PC-3 (cell line): ENCODE measurements at places on chromosomes 5 and 9. TPM values are rescaled to one million over a fixed set of nuclear protein-coding genes. Genes with fewer than 3 reads are reported as not detected.

DNA sequence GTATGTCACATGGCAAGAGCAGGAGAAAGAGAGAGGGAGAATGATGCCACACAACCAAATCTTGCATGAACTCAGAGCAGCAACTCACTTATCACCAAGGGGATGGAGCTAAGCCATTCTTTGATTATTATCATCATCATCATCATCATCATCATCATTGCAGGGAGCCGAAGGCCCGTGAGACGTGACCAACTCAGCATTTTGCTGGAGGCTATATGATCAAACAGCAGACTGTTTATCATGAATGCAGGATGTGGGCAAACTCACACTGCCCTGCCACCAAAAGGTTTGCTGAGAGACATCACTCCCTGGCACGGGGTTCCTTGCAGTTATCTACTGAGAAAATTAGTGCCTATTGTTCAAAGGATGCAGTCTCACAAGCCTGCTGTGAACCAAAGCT, 8.6 kb upstream of the ZNF169 start:
- peak; percentile 50 for DNase-seq

- DNase-seq, result no peak
These were observed 27.4 kb upstream of the ANKRD34B start for GRCh38 chr5:80597500-80597899.

- DNase-seq, result peak; percentile 89
These were observed at the start of gene GAPVD1 for GRCh38 chr9:125261501-125262293. GAPVD1 (plus strand) TSS chr9:125261826; CDS start chr9:125298922, 37,096 bp downstream.

DNA sequence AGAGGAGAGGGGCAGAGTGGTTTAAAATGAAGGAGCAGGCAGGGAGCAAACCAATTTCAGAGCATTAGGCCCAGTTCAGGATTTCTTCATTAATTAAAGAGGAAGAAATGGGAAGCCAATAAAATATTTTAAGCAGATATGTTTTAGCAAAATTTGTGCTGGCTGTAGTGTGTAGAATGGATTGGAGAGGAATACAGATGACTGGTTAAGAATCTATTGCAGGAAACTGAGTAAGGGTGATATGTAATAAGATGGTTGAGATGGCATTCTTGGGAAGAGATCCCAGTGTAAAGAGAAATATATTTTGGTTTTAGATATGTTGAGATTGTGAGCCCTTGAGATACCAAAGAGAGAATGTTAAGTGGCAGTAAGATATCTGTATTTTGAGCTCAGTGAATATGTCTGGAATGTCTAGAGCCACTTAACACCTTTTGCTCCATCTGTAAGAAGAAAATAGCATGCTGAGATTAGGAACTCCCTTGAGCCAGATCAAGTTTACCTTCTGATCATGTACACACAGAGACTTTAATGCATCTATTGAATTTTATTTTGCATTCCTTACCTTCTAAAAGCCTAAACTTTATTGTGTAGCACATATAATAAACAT, 79.5 kb upstream of the SLC27A6 start:
- no peak for DNase-seq

GRCh38 chr9:76798527-76798926, 34.3 kb downstream of the PCA3 start:
- DNase-seq, result no peak

Gene PPP3R2
- total RNA-seq, result not detected in 2 replicates

- DNase-seq, result no peak
These were observed 344.8 kb upstream of the RPS23 start for GRCh38 chr5:82622711-82623514.

Gene SPARC
- total RNA-seq, result 0.86 and 2.7 TPM in 2 replicates

Gene FAM78A
- total RNA-seq, result 0.07 and 0.40 TPM in 2 replicates

GRCh38 chr9:133739408-133740280, 1.5 kb upstream of the SARDH start:
- no peak for DNase-seq

DNA sequence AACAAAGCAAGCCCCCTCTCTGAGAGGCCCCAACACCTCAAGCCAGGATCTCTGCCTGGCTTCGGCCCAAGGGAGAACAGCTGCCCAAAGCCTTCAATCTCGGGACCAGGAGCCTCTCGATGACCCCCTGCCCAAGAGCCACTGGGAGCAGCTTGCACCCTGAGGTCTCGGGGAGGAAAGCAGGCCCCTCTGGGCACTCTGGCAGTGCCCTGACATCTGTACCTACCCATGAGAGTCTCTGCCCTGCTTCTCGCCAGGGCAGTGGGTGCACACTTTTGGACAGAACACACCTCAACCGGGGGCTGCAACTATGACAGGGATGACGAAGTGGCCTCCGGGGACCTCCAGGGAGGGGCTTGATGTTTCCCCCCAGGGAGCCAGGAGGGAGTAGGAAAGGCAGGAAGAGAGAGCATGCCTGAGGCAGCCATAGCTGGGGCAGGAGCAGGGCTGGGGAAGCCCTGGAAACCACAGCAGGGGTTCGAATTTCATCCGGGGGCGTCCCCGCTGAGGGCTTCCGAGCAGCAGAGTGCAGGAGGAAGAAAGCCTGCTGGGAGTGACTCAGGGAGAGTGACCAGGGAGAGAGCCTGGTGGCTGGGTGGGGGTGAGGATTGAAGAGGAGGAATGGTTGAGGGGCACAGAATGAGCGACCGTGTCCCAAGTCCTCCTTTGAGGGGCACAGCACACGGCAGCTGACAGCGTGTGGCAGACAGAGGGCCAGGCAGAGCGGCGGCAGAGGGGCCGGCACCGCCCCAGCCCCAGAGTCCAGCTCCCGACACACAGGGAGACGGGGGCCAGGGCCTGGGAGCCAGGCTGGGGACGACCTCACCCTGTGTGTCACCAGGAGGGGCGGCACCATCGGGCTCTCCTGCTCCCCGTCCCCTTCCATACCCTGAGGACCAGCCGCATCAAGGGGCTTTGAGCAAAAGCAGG, 1.8 kb downstream of the LPCAT1 start:
- peak; percentile 80 for DNase-seq

DNA sequence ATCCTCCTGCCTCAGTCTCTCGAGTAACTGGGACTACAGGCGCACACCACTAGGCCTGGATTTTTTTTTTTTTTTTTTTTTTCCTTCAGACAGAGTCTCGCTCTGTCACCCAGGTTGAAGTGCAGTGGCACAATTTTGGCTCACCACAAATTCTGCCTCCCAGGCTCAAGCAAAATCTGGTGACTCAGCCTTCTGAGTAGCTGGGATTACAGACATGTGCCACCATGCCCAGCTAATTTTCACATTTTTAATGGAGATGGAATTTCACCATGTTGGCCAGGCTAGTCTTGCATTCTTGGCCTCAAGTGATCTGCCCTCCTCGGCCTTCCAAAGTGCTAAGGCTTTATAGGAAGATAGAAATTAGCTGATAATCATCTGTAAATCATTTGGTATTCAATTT, 43.9 kb downstream of the NSA2 start:
- peak; percentile 21 for DNase-seq

- DNase-seq, result no peak
These were observed 36.0 kb upstream of the SVEP1 start for GRCh38 chr9:110615498-110615897.

Gene CKMT2
- total RNA-seq, result not detected in 2 replicates

DNA sequence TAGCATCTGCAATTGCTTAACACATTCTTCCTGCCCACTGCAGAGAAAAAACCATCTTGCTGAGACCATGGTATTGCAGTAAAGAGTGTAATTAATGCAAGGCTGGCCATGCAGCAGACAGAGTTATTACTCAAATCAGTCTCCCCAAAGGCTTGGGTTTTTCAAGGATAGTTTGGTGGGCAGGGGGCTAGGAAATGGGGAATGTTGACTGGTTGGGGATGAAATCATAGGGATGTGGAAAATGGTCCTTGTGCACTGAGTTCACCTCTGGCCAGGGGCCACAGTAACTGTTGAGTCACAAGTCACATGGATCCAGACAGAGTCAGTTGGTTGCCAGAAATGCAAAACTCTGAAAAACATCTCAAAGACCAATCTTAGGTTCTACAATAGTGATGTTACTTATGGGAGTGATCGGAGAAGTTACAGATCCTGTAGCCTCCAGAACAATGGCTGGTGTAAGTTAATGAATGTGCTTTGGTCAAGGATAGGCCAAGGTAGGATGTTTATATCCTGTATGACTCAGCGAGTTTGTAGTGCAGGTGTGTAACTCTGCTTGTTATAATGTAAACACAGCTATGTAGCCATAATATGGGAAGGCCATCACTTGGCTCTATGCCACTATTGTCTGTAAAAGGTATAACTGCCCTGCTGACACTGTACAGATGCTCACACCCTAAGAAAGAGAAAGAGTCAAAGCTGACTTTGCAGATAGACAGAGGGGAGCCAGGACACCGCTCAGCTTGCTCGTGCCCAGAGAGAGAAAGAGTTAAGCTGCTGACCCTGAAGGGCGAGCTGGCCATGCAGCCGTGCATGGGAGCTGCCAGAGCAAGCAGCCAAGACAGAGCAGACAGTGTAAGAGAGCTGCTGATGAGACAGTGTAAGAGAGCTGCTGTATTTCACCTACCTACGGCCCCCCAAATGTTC, 27.2 kb downstream of the C9orf152 start:
- DNase-seq, result peak; percentile 79

- no peak for DNase-seq
These were observed 359.0 kb downstream of the IRX1 start for GRCh38 chr5:3954633-3955032.

- DNase-seq, result peak; percentile 61
These were observed 22.3 kb downstream of the LPAR1 start for GRCh38 chr9:111016016-111016415.

Gene EPB41L4B
- 11.2 and 13.8 TPM in 2 replicates for total RNA-seq

Gene SLC25A2
- 0.18 and 0.40 TPM in 2 replicates for total RNA-seq

Gene ANGPTL2
- 0.07 and 0.75 TPM in 2 replicates for total RNA-seq

Gene CRHBP
- total RNA-seq, result not detected in 2 replicates

Gene SCGB3A2
- total RNA-seq, result 0.51 TPM in 1 of 2 replicates, not detected in the other

GRCh38 chr5:119077444-119077843, 6.6 kb downstream of the DMXL1 start:
- DNase-seq, result no peak

GRCh38 chr9:26057050-26057449, 378.8 kb upstream of the TUSC1 start:
- no peak for DNase-seq
